Ascending aorta (tissue), 2 donors: ENCODE measurements at places on chromosomes 5 and 9.
A peak's percentile ranks its signal among the peaks of the same experiment; 100 is the strongest.

- no peak for DNase-seq
Measured at GRCh38 chr5:88823201-88823600, 59.8 kb downstream of the MEF2C start.

GRCh38 chr9:136896027-136896426 is 9.7 kb downstream of the TRAF2 start:
- DNase-seq: no peak

DNA sequence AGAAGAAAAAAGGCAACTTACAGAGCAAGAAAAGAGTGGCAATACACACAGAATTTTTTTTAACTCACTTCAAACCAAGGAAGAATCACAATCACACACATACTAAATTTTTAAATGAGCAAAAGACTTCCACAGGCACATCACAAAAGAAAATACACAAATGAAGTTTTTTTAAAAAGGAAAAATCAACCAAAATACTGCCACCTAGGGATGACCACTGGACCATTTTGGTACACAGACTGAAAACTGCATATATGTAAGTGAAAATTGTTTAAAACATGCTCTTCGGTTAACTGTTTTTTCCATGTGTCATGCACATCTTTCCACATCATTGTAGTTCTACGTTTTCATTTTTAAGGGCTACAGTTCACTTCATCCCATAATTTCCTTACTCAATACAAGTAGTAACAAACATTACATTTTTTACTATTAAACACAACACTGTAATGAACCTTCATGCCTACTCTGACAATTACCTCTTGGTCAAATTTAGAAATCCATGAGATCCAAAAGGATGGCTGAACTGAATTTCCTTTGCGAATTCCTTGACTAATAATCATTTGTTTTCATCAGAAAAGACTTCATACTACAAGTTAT is 79.0 kb downstream of the FBXW11 start:
- no peak for DNase-seq

GRCh38 chr5:107289030-107289714 is 381.6 kb downstream of the EFNA5 start:
- DNase-seq: no peak

DNA sequence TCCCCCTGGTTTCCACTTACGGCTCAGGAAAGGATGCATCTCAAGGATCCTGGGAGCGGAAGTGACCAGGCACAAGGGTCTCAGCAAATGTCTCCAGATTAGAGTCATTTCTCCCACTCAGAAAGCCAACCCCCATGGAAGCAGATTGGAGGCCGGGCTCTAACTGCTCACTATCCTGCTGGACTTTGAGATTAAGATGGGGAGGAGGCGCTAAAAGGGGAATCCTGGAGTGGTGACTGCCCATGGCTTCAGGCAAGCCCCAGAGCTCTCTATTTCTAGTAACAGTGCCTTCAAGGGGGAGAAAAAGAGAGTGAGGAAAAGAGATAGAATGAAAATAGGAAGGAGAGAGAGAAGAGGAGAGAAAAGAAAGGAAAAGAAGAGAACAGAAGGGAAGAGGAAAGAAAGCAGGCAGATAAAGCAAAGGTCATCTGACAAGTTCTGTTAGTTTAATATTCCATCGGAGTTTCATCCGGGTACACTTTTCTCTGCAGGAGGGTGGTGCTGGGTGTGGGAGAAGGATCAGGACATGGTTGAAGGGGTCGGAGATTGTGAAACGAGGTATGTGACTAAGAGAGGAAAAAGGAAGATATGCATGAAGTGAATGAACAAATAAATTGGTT is at the start of gene AGXT2:
AGXT2 (minus strand) TSS at position 165 of the 620 bp plus-strand sequence; CDS start at position 108, 57 bp downstream.
- no peak for DNase-seq

DNA sequence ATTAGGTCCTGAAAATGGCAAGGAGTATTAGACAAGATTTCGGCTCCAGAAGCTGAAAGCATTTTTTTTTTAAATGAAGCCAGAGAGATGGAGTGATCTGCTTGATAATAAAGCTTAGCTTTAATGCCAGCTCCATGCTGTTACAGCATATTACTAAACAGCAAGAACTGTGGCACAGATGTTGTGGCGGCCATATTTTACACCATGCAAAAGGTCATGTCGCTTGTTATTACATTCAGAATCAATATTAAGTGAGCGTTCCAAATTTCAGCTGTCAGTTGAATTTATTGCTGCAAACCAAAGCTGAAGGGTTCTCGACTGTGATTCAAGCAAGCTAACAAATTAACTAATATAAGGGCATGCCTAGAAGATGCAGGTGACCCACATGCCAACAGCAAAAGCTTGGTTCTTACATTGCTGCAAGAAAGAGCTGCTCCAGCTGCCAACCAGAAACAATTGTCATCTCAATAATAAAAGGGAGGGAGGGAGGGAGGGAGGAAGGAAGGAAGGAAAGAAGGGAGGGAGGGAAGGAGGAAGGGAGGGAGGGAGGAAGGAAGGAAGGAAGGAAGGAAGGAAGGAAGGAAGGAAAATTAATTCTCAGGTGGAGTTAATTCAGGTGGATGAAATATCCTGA is 517.7 kb upstream of the WWC1 start:
- DNase-seq: no peak

GRCh38 chr9:72526901-72527800 is 5.7 kb downstream of the TMC1 start:
- peak; percentile 23 for DNase-seq

GRCh38 chr5:11364531-11364930 is 539.7 kb downstream of the CTNND2 start:
- DNase-seq: no peak

- no peak for DNase-seq
Measured at GRCh38 chr9:124120272-124120671, 108.7 kb downstream of the LHX2 start.

- DNase-seq: no peak
Measured at GRCh38 chr9:89179540-89179894, 899 bp upstream of the SHC3 start.

- DNase-seq: no peak
Measured at GRCh38 chr5:131394128-131394527, 130.3 kb downstream of the CDC42SE2 start.

DNA sequence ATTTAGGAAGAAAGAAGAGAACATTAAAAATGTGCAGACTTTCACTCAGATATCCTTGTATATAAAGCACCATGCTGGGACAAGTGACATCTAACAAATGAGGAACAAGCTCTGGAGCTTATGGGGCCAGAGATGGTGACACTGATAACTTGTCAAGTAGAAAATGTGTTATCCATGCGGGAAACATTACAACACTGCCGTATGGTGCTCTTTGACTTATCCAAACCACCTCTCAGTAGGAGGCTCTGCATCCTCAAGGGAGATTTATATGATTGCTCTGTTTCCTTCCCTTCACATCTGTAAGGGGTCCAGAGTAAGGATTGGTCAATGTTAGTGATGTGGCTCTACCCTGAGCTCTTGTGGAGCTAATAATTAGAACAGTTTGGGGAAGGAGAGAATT is 23.5 kb downstream of the KCTD16 start:
- no peak for DNase-seq

DNA sequence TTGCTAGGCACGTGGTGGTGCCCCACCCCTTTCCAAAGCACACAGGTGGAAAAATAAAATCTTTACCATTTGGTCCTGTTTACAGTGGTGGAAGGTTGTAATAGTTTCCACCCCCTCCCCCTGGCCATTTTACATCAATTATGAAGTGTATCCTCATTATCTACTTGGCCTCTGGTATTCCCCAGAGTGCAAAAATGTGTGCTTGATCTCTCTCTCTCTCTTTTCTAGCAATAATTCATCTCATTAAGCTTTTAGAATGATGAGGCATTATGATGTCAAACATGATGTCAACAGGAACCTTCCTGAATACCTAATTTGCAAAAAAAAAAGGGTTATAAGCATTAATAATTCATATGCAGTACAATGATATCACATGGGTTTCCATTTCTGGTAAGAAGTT is 3.1 kb downstream of the PDE8B start:
- DNase-seq: no peak

- DNase-seq: no peak
Measured at GRCh38 chr5:159878988-159879471, 37.3 kb upstream of the ADRA1B start.

DNA sequence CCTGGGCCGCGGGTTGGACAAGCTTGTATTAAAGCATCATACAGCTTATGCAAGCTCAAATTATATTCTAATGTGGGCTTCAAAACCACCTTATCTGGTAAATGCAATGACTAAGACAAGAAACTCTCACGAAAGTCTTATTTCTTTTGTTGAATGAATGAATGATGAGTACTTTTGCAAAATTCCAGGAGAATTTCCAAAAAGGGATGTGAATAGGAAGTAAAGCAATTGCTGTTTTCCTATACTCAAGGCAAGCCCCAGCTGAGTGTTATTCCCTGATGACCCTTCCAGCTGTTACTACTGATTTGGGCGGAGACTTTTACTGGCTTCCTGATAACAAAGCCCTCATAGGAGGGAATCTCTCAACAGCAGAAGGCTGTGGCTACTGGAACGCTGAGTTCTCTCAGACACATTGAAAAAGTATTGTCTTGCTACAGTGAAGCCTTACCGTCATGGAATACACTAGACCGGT is 162.8 kb downstream of the SREK1 start:
- DNase-seq: no peak
